ENCODE measurements at places on chromosomes 11 and 22.

DNA sequence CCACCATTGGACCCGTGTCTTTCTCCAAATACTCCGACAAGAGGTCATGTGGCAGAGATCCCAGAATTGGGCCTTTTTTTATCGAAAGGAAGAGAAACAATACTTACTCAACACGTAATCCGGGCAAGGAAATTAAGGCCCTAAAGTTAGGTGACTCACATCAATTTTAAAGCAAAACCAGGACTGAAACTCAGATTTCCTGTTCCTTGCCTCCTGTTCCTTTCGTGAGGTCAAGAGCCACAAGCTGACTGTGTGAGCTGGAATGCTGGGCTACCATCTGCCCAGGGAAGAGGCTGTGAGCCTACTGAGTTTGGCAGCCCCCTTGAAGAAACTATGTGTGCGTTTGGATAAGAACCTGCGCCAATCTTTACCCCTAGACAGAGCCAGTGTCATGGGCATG, 27.1 kb upstream of the MRGPRX2 start:
- no peak for DNase-seq

DNA sequence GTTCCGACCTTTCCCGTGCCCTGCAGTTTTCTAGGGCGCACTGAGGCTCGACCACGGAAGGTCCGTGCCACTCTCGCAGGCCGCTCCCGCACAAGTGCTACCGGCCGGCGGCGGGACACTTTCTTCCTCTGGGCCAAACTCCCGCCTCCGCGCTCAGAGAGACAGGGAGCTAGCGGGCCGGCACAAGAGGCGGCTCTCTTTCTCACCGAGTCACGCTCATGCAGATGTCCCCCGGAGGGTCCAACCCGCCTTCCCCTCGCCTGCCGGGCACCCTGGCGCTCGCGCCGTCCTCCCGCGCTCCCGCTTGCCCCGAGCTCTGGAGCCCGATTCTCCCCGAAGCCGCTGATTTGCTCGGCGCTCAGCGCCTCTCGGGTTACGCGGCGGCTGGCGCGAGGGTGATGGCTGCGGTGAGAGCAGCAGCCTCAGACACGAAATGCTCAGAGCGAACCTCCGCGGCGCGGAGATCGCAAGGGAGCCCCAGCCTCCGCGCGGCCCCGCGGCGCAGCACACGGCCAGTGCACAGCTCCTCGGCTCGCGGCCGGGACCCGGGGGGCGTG, 1.0 kb downstream of the LMO1 start:
- DNase-seq = peak; percentile 74

GRCh38 chr11:67384851-67385366, 6.9 kb upstream of the RAD9A start:
- no peak for DNase-seq

DNA sequence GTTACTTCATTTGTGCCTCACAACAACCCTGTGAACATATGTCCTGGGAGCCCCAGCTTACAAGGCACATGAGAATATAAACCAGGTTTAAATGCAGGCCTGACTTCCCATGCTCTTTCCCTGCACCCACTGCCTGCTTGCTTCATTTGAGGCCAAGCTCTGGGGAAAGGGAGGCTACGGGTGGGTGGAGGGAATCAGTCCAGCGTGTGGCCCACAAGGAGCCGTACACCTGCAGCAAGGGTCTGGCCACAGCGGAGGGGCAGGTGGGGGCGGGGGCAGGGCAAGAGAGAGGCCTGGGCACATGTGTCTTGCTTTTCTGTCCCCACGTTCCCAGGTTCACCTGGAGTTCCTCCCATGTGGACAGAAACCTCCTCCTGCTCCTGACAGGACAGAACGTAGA, 26.2 kb downstream of the FAM83F start:
- no peak for DNase-seq

DNA sequence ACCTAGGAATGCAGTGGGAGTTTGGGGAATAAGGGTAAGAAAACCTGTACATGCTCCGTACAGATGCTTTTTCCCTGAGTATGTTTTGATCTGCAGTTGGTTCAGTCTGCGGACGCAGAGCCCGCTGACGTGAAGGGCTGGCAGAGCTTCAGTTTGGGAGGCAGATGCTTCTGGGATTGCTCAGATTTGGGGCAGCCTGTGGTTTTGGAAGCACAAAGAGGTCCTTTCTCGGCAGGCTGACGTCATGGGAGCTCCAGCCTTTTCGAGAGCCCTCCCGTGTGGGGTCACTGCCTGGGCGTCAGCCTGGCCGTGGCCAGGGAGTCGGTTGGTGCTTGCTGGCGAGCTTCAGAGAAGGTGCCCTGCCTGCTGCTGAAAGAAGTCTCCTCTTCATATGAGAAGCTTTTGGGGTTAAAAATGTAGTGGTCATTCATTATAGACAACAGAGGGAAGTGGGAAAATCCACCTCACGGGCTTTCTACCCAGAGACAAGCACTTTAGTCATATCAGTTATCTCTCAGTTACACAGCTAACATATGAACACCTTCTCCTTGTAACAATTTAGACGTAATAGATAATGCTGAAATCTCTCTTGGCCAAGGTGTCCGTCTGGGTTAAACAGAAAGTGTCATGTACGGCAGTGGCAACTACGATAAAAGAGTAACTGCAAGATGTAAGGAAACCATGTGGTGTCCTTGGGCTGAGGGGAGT, 26.8 kb downstream of the TPCN2 start:
- DNase-seq = no peak

DNA sequence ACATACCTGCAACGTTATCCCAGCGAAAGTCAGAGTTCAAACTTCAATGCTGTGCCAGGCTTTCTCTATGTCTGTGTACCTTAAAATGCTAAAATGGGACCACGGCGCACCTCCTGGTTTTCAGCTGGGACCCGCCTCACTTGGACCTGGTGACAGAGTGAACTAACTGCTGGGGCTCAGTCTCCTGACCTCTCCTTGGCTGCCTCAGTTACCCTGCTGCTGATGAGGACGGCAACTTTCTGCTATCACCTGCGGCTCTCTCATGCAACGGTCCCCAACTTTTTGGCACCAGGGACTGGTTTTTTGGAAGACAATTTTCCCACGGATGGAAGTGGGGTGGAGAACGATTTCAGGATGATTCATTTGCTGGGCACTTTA, 402.8 kb downstream of the BRD1 start:
- DNase-seq = no peak

All from D341Med (cell line).